NCI-H1436 (cell line): ENCODE measurements at places on chromosomes 12 and 14.

DNA sequence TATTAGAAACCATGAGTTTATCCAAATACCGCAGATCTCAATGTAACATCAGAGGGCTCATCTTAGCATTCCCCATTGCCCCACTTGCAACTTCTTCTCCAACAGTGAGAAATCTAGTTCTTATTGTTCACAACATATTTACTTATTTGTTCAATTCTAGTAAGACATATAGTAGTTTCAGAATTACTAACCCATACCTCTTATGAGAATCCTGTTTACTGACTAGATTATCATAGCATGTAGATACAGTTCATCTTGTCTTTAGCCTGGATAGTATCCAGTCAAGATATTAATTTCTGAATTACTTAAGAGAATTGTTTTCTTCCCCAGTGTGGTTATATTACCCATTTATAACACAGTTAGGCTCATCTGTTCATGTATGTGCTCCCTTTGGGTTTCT is 80.6 kb downstream of the NIN start:
- DNase-seq, result no peak

GRCh38 chr12:11654338-11654737 is 4.9 kb downstream of the ETV6 start:
- DNase-seq, result no peak

DNA sequence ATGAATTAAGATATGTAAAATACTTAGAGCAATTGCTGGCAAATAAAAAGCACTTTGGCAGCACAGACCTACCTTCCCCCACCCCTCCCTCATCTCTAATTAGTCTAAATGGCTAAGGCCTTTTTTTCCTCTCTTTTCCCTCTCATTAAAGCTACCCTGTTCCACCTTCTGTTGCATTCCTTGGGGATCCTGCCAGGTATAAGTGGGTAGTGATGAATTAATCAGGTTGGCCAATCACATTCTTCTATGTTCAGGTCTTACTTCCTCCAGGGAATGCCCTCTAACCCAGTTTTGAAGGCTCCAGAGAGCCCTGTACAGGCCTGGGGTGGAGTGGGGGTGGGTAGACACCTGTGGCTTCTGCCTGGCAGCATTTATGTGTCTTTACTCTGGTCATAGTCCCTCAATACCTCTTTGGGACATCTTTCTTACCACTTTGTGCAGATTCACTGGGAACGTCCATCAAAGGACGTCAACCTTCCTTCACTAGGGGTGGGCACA is 28.4 kb downstream of the HSPB8 start:
- peak; percentile 63 for DNase-seq

DNA sequence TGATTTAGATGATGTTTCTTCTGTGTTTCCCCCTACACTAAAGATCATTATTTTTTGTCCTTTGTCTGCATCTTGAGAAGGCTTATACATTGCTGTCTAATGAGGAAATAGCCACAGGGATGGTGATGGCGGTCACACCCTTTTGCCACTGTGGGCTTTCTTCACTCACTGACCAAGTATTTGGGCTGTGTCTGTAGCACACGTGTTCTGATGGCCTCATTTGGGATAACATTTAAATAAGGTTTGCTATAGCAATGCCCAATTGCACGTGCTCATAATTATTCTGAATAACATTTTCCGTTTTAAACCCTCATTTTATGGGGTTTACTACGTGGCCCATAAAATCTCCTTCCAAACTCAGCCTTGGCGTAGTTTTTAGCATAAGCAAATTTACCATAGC is 230.3 kb upstream of the PRICKLE1 start:
- no peak for DNase-seq

- DNase-seq, result no peak
Measured at GRCh38 chr12:4852308-4852707, 57.4 kb upstream of the KCNA1 start.

DNA sequence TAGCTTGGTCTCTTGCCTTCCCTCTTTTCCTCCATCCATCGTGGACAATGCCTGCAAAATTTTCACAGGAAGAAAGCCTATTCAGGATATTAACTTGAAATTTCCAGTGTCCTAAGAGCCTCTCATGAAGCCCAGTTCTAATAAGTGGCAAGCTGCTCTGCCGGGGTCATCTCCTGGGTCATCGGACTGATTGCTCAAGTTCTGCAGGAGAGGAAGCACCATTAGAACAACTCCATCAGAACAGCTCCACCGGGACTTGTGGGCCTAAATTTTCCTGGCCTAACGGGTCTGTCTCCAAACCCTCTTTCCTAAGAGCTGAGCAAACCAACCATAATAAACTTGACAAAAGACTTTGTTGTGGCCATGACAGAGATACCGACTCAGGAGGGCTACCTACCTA is 13.9 kb downstream of the ERG28 start:
- DNase-seq, result no peak

GRCh38 chr12:120640861-120641833 is 721 bp downstream of the CABP1 start:
- no peak for DNase-seq

DNA sequence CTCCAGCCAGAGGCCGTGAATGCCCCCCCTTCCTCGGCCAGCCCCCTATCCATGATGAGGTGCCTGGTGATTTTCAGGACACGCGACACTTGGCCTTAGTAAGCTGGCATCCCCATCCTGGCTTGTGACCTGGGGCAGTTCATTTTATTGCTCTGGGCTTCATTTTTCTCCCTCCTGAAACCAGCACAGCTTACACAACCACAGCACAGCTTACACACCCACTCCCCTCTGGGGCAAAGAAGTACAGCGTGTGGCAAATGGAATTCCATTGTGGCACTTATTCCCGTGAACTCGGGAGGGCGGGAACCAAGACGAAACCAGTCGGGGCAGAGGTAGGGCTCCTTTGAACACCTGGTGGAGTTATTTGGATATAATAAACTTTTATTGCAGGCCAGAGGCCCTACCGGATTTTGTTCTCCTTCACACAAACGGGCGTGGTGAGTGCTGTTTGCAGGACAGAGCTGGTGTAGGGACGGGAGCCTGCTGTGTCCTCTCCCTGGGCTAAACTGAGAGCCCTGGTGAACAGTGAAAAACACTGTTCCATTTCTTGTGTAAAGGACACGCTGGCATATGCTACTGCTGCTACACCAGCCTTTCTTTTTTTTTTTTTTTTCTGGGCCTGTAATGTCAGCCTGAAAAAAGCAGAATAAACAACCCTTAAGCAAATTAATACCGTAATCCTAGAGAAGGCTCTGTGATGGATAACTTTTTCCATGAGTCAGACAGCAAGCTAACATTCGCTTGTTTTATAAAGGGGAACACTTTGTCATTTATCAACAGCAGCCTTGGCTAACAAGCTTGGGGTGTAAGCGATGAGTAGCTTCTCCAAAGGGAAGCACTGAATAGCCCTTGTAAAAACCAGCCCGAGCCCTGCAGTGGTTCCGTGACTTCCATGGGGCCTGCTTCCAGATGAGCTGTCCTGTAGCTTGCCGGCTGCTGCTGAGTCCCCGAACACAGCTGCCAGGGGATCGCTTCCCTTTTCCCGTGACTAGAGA is 29.3 kb downstream of the CD9 start:
- DNase-seq, result no peak

- no peak for DNase-seq
Measured at GRCh38 chr12:93994721-93995120, 153.7 kb upstream of the PLXNC1 start.

- no peak for DNase-seq
Measured at GRCh38 chr12:131287015-131287937, 333.6 kb downstream of the ADGRD1 start.
